Gastroesophageal sphincter (tissue), 4 donors: ENCODE measurements at places on chromosomes 2 and 18.

GRCh38 chr2:181334158-181334826 is 122.9 kb upstream of the ITGA4 start:
- ATAC-seq, result no peak

GRCh38 chr2:203578759-203579643 is 43.9 kb upstream of the RAPH1 start:
- ATAC-seq, result no peak

DNA sequence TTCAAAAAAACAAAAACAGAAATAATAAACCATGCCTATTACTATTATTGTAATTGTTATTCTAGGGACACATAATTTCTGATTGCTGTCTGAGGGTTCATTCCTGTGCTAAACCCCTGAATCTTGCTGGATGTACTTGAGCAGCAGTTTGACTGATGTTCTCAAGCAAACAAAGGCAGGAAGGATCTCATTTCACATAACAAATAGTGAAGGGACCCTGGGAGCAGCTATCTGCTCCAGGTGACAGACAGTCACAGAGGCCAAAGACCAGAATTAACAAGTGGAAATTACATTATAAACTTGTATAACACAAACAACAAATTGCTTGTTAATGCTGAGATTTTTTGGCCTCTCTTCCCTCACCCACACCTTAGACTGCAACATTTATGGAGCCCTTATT is 284.2 kb downstream of the THSD7B start:
- no peak for ATAC-seq

- ATAC-seq, result no peak
These were observed 34.4 kb upstream of the ZNF516 start for GRCh38 chr18:76529433-76529811.

DNA sequence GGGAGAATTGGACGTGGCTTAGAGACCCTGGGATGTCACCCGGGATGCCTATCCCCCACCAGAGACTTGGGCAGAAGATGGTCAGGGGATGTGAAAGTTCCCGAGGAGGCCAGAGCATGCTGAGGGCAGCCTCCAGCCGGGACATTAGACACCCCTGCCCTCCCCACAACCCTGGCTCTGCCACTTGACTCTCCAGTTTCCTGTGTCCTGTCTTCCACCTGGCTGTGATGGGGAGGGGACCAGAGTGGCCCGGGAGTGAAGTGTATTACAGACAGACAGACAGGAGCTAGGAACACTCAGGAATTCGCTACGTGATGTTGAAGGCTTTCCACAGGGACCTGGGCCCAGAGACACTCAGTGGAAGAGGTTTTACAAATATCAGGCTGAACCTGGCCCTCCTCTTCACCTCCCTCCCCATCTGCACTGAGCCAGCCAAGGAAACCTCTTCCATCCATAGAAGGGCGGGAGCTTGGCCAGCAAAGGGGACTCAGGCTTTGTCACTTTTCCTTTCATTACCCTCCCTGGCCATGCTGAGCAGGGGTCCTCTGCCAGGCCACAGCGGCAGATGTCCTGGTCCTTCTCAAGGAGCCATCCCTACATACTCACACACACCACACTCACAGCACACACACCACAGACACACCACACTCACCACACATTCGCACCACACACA is 60.7 kb downstream of the SDC1 start:
- no peak for ATAC-seq

GRCh38 chr2:179037807-179038206 is 12.1 kb downstream of the CCDC141 start:
- ATAC-seq, result no peak
